IPS-NIHi11 (cell line): ENCODE measurements at places on chromosomes 12 and 14.

GRCh38 chr12:8689681-8690080 lies 8.1 kb upstream of the RIMKLB start:
- no peak for DNase-seq

DNA sequence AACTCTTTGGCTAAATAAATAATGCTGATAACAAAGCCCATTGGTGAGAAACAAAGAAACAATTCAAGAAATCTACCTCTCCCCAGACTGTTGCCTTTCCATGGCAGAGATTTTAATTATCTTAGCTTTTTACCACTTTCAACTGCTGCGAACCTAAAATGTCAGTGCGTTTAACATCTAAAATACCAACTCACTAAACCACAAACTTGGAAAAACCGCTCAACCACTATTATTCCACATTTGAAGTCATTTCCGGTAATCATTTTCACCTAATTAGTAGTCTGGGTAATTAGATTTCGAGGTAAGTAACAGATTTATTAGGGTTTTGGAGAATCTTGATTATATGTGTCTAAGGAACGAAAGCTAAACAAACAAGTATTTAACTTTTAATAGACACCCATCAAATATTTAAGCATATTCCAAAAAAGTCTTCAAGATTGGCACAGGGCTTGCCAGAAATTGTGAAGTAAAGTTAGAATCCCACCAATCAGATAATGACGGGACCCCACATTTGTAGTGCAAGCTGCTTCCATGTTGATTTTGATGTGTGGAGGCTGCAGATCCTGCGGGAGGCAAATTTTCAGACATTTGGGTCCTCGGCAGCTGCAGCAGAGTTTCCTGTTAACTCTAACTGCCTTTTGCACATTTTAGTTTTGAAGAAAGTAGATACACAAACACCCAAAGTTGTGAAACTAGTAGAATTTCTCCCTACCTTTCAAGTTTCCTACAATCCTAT lies 4.1 kb downstream of the OTX2 start:
- no peak for DNase-seq

DNA sequence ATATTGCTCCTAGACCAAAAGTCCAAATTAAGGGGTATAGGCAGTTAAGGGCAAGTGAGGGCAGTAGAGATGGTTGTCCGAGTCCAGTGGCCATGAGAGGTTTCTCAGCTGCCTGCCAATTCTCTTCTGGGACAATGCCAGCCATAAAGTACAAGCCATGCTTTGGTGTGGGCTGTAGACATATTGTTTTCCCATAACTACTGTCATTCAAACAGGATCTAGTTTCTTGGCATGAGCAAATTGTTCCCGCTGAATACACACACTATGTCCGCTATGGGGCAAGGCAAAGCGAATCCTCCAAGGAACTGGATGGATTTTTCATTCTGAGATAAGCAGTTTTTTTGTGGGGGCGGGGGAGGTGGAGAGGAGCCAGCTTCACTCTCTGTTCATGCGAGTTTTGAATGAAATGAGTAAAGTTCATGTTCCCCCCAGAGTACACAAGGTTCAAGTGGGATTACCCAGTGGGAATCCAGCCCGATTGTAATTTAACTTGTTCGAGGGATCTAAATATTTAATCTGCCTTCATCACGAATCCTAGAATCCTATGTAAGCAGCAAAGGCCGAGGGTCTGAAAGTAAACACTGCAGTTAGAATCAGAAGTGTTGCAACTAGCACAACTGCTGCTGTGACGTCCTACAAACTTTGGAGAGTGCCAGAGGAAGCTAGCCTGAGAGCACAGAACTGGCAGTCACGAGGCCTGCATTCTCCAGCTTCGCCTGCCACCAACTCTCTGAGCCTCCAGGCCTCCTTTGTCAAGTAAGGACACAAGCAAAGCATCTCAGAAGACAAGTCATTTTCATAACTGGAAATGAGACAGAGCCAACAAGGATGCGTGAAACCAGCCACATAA lies 137.0 kb downstream of the CRADD start:
- DNase-seq: no peak

- no peak for DNase-seq
These were observed 258.4 kb upstream of the CRY1 start for GRCh38 chr12:107351713-107352112.

- DNase-seq: no peak
These were observed 52.5 kb upstream of the RBM19 start for GRCh38 chr12:114018669-114019068.
